ENCODE measurements at places on chromosomes 11 and 22. TPM values are rescaled to one million over a fixed set of nuclear protein-coding genes. Genes with fewer than 3 reads are reported as not detected.

DNA sequence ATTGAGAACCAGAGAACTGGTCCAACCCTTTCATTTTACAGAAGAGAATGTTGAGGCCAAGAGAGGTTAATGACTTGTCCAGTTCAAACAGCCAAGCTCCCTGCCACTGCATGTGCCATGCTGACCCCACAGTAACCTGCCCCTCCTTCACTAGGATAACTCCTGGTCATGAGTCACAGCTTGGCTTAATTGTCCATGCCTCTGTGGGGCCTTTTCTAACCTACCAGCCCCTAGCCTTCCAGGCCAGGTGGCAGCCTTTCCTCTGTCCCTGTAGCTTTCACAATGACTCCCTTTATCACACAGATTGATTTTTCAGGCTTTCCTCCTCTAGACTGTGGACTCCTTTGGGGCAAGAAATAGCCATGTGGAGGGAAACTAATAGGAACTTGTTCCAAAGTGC, 97.2 kb downstream of the PIWIL4 start:
- DNase-seq: no peak

Gene APOBEC3F
- polyA plus RNA-seq: 22.0 TPM

Gene SLC22A6
- not detected for polyA plus RNA-seq

Gene OR4P4
- not detected for polyA plus RNA-seq

Gene SCARF2
- polyA plus RNA-seq: 1.8 TPM

DNA sequence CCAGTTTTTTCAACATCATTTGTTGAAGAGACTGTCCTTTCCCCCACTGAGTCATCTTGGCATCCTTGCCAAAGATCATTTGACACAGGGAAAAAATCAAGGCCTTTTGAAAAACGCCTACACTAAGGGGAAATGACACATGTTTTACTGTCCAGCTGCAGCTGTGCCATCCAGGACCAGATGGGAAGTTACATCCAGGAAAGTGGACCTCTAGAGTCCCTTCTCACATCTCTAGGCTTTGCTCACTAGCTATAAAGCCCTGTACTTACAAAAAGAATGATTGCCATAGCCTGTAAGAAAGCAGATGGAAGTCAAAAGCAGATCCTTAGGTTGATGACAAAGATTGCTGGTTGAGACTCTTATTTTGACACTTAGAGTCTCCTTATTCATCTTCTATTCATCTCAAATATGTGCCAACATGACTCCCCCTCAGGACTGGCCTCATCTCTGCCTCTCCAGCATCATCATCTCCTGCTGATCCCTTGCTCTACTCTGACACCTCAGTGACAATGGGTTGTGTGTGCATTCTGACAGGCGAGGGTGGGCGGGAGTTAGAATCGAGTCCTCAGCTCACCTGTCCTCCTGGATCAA, 22.8 kb downstream of the OSBP2 start:
- no peak for DNase-seq

- no peak for DNase-seq
These were observed 157.9 kb upstream of the CARD18 start for GRCh38 chr11:105297463-105297862.

GRCh38 chr11:134759274-134759673, 347.2 kb upstream of the B3GAT1 start:
- no peak for DNase-seq

DNA sequence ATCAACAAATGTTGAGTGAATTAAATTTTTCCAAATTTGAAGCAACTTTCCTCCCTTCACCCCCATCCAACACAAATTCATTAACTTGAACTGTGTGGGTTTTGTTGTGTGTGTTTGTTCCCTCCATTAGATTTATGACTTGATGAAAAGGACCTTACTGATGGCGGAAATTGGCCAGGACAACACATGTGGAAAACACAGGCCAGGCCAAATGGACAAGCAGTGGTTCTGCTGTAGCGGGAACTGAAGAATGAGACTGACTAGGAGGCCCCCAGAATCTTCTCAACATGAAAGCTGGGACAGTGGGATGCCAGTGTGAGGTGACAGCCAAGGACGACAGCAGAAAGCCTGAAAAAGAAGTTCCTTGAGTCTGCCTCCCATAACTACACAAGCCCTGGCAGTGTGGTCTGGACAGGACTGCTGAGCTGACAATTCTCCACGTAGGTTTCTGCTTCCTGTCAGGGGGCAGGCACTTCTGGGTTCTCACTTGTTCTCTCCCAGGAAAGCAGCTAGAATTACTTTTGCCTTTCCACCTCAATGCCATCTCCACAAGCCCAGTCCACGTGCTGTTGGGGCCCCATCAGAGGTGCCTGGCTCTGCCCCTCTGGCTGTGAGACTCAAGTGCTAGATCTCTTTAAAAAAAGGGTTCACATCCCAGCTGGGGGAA, 94.3 kb downstream of the ETS1 start:
- no peak for DNase-seq

Gene TBX10
- not detected for polyA plus RNA-seq
